ENCODE measurements at places on chromosomes 3 and 15.

DNA sequence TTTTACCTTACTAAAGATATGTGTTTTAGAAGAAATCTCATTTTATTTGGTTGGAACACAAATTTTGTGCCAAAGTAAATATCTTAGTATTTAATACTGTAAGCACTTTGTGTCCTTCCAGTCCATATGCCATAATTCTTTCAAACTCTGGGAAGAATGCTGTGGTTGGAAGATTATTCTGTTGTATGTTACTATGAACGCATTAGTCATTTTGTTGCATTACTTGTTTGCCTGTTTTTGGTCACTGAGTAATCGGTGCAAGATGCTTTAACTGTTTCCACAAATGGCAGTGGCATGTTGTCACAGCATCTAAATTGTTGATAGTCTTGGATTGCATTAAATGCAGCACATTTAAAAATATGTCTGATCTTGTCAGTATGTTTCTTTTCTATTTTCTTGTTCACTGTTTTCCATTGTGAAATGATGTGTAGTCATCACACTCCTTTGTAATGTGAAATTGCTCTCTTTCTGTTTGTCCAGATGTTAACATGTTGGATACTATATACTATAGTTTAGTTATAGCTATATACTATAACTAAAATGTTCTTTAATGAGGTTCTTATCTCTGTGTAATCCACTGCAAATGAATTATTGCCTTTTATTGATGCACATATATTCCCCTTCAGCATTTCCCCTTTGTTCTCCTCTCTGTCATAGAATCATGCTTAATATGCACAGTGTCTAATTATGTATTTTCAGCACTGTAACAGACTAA is 89.9 kb upstream of the FLNB start:
- no peak for DNase-seq

DNA sequence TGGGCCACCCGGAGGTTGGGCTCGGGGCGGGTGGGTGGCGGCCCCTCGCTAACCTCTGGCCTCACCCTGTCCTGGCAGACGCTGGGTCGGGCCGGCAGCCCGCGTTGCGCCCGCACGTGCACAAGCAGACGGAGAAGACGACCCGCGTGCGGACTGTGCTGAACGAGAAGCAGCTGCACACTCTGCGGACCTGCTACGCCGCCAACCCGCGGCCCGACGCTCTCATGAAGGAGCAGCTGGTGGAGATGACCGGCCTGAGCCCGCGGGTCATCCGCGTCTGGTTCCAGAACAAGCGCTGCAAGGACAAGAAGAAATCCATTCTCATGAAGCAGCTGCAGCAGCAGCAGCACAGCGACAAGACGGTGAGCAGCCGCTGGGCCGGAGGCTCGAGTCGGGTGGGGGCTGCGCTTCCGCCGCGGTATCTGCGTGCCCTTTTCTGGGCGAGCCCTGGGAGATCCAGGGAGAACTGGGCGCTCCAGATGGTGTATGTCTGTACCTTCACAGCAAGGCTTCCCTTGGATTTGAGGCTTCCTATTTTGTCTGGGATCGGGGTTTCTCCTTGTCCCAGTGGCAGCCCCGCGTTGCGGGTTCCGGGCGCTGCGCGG is 3.7 kb downstream of the ISL2 start:
- DNase-seq = peak; percentile 54

DNA sequence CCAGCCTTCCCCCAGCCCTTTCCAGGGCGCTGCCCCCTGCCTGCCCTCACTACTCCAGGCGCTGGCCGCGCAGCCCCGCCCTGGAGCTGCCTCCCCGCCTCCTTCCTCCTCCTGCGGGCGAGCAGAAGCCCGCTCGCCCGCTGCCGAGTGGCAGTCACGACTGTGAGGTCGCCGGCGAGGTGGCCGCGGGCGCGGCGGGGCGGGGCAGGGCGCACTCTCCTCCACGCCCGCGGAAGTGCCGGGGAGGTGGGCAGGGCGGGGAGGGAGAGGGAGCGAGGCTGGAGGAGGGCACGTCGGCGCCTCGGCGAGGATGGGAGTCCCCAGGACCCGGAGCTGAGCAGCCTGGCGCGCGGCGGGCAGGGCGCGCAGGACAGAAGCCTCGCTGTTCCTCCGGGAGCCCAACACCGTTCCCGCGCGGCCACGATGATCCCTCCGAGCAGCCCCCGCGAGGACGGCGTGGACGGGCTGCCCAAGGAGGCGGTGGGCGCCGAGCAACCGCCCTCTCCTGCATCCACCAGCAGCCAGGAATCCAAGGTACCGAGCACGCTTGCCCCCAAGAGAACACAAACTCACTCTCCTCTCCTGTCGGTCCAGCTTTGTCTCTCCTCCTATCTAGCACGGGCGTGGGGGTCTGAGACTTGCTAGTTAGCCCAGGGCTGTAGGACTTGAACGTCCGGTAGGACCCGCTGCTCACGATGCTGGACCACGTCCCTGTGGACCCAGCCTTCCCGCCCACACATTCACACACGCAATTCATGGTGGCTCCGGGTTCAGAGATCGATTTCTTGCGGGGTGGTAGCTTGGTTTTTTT is at the start of gene STAC:
Gene STAC (plus strand): TSS at position 284 of the 811 bp plus-strand sequence. CDS start 140 bp downstream, at position 424.
- no peak for DNase-seq

- DNase-seq = no peak
Observed at GRCh38 chr3:29137601-29138000, 143.3 kb upstream of the RBMS3 start.

GRCh38 chr15:92614301-92614700 is 41.3 kb downstream of the FAM174B start:
- DNase-seq = no peak

DNA sequence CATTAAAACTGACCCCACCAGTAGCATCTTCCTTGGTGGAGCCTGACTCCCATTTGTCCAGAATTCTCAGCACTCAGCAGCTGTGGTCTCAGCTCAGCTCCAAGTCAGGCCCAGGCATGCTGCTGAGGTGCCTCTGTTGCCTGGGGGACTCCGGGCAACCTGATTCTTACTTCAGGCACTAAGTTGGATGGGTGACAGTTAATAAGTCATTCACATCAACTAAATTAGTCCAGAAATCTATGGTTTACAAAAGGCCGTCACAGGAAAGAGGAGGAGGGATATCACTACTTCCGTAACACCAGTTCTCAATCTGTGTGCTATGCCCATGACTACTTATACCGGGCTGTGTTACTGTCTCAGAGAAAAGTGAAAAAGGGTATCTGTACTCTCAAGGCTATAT is 310.2 kb downstream of the SATB1 start:
- DNase-seq = no peak

DNA sequence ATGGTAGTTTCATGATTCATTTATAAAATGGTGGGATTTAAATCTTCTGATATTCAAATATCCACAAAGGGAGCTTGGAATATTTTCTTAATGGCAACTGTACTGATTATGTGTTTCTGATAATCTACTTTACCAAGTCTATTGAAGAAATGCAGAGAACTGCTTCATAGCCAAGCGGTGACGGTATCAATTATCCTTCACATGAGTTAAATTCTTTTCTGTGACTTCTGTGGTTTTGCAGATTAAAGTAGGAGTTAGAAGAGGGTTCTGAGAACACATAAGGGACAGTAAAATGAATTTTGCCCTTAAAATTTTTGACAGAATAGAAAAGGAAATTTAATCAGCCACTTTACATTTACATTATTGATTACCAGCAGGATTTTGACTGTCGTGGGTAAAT is 563.2 kb downstream of the GBE1 start:
- no peak for DNase-seq

GRCh38 chr3:172082820-172083513 is 43.6 kb downstream of the FNDC3B start:
- DNase-seq = no peak

DNA sequence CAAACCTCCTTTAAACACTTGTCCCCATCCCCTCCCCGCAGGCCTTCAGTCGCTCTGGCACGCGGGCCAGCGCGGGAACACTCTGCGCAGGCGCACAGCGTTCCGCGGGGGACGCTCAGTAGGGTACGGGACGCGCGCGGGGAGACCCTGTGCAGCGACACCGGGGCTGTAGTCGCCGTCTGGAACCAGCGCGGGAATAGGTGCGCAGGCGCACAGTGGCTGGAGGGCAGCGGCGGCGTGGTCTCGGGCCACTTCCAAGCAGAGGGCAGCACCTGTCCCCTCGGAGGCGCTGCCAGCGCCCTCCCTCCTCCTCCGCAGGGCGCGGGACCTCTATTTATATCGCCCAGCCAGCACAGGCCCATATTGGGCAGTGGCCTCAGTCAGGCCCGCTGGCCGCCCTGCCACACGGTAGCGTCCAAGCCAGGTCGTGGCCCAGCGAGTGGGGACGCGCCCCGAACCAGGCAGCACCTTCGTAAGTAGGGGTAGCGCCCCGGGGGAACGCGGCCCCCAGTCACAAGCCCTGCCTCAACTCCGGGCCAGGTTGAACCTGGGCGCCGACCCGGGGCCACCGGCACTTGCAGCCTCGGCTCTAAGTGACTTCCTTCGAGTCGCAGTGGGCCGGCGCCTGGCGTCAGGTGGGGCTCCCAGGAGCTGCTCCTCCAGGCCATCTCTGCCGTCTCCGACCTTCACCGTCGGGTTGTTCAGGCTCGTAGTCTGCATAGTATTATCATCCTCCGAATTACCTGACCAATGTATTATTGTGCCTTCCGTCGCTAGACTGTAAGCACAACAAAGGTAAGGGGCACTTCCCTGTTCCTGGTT is at the start of gene KBTBD12:
Gene KBTBD12 (plus strand): TSS at position 118 of the 822 bp plus-strand sequence. CDS start 7,830 bp downstream, outside the sequence.
- peak; percentile 42 for DNase-seq

DNA sequence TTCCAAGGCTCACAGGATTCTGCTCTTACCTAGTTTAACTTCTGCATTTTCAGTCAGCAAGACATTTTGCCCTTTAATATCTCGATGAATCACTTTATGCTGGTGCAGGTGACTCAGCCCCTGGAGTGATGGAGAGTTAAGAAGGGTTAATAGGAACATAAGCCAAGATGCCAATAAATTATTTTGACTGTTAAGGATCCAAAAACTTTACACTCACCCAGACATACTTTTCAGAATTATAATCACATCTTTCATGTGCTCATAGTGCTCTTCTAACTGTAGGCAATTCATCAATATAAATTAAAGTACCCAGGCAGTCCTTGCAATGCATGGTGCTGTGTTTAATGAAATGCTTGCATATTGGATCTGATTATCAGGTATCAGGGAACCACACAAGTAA is 164.1 kb upstream of the SLC2A2 start:
- no peak for DNase-seq

- DNase-seq = no peak
Observed at GRCh38 chr3:180802837-180803236, 109.6 kb upstream of the FXR1 start.
